ENCODE measurements at places on chromosomes 1 and 21.

GRCh38 chr1:156525856-156526489, 25.4 kb upstream of the MEF2D start:
- DNase-seq, result no peak

GRCh38 chr21:39114871-39115575, 68.2 kb downstream of the PSMG1 start:
- no peak for DNase-seq

DNA sequence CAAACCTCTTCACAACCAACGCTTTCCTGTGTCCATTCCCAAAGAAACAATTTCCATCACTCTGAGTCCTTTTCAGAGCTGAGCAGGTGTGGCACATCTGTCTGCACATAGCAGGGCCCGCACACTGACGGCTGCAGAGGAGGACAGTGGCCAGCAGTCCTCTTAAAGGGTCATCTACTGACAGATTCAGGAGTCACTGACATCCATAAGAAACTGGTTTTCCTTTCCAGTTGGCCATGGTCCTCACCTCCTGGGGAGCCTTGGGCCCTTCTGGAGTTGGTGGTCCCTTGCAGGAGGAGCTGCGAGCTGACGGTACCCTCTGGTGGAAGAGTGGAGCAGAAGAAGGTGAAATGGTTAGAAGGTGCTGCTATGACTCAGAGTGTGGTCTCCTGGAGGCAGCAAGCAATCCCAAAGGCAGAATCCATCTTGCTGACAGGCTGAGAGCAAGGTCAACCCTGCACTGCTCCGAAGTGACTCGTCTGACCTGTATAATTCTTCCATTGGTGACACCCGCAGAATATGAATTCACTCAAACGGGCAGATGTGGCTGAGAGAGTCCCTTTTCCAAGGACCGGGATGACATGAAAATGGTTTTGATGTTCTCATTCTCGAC, 278.5 kb upstream of the C1orf174 start:
- no peak for DNase-seq

- no peak for DNase-seq
These were observed 57.0 kb upstream of the CACYBP start for GRCh38 chr1:174942547-174943255.

DNA sequence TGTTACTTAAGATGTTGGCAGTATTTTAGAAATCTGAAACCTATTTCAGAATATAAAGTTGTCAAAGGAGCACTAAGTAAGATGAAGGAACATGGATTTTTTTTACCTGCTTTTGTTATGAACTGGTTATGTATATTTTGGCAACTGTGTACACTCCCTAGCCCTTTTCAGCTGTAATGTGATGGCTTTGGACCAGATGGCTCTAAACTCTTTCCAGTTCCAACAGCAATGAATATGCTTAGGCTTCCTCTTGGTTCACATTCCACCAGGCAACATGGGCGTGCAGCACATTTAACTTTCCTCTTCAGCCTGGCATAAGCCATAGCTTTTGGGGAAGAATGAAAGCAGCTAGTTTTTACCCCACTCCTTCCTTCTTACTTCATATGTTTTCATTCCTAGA, 95.6 kb upstream of the ADAMTS5 start:
- no peak for DNase-seq

DNA sequence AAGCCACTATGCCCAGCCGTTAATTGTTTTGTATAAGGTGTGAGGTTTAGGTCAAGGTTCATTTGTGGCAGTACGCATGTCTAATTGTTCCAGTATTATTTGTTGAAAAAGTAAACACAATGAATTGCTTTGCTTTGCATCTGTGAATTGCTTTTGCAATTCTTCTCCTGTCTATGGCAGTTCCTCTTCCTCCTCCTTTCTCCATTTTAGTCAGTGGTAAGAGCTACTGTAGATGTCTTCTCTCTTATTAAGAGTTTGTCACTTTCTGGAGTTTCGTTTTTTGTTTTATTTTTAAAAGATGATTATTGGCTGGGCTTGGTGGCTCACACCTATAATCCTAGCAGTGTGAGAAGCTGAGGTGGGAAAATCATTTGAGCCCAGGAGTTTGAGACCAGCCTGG, 29.2 kb downstream of the C1orf185 start:
- DNase-seq, result no peak

DNA sequence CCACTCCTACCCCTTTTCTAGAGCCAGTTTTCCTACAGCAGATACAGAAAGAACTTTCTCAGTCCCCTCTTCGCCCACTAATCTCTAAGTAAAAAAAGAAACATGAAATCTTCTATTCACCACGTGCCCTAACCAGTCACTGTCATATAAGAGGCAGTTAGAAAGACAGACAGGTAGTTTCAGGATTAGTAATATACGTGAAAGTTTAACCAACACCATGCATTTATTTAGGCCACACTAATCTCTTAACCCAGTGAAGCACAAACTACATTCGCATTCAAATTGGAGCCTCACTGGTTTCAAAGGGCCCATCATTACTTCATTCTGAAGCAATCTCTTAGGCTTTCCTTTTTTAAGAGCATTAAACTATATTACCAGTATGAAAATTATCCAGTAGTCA, 10.1 kb downstream of the GPATCH2 start:
- DNase-seq, result no peak

DNA sequence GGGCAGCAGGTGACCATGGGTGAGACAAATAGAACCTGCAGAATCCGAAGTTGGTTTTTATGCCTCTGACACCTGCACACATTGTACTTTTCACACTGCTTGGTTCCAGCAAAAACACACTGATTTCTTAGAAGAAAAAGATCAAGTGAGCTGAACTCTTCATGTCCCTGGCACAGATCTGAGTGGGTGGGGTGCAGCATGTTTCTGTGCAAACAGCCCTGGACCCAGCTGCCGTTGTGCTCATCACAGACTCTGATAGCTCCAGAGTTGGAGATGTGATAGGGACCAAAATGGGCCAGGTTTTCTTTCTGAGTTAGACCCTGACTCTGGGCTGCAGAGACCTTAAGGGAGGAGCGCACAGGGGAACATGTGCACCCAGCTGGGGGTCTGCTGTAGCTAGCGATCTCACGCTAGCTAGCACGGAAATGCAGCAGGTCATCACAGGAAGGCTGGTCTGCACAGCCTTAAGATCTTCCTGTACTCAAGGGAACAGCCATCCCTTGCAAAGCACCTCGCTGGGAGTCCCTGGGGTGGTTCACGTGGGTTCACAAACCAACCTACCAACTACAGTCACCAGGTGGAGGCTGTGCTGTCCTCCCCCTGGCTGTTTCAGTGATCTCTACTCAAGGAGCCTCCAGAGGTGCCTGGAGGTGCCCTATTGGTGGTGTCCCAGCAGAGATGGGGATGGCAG, 291.1 kb downstream of the PTPRU start:
- DNase-seq, result no peak

- DNase-seq, result no peak
These were observed 723.1 kb upstream of the B3GALT2 start for GRCh38 chr1:193909406-193910082.

DNA sequence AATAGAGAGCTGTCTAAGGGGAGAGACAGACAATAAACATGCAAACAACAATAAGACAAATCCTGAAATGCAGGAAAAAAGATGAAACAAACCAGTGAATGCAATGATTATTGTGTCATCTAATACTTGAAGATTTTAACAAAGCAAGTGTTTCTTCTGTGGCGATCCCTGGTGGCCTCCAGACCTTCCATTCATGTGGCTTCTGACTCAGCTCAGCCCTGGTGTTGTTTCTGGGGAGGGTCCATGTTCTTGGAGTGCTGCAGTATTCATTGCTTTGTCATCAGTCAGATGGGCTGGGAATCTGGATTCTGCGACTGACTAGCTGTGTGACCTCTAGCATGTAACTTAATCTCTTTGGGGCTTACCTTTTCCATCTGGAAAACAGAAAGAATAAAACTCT, 1.5 kb upstream of the C2CD4D start:
- DNase-seq, result no peak

DNA sequence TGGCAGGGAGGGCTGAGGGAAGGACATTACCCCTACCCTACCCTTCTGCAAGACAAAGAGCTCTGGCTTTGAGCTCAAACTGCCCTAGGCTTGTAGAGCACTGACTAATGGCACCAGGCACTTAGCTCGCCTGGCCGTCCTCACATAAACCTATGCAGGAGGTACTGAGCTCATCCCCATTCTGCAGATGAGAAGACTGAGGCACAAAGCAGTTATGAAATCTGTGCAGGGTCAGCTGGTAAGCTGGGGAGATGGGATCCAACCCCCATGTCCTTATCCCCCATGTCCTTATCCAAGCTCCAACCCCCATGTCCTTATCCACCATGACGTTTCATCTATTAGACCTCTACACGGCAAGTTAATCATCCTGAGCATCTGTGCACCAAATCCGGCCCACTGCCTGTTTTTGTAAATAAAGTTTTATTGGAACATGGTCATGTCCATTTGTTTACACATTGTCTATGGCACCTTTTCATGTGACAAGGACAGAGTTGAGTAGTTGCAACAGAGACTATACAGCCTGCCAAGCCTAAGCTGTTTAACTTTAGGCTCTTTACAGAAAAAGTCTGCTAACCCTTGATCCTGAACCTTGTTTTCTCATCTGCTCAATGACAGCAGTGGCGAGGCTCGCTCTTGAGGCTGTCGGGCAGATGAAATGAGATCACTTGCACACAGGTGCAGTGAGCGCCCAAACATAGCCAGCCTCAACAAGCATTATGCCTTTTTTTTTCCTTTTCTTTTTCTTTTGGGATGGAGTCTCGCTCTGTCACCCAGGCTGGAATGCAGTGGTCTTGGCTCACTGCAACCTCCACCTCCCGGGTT, 86.8 kb downstream of the FBXO2 start:
- DNase-seq, result no peak

- DNase-seq, result no peak
These were observed 4.1 kb downstream of the CDC42BPA start for GRCh38 chr1:227314014-227314848.

GRCh38 chr21:18468790-18469189, 65.2 kb upstream of the TMPRSS15 start:
- no peak for DNase-seq

DNA sequence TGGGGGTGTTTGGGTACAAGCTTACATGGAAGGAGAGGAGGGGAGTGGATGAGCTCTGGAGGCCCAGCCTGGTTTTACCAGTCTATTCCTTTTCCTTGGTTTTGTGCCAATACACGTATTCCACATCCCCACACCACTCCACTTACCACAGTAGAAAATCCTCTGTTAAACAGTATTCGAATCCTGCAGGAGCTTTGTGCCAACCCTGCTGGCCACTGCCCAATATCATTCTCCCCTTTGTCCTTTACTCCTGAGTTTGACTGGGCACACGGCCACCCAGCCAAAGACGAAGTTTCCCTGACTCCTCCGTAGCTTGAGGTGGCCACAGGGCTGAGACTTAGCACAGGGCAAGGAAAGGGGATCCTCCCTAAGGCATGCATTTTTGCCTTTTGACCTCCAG, 61.6 kb downstream of the TMCO4 start:
- no peak for DNase-seq

- DNase-seq, result no peak
These were observed 66.7 kb downstream of the MAGI3 start for GRCh38 chr1:113456967-113457366.

GRCh38 chr1:167231873-167232450, 11.3 kb downstream of the POU2F1 start:
- no peak for DNase-seq

- no peak for DNase-seq
These were observed 51.0 kb downstream of the ADARB1 start for GRCh38 chr21:45125357-45125756.

GRCh38 chr21:32325706-32326105, 27.1 kb downstream of the MRAP start:
- no peak for DNase-seq

All from left colon (tissue), 2 donors.